ENCODE measurements at places on chromosomes 2 and 18. TPM values are rescaled to one million over a fixed set of nuclear protein-coding genes. Genes with fewer than 3 reads are reported as not detected.

The VSNL1 gene
- 21.7 TPM for total RNA-seq

The MGAT5 gene
- 22.0 TPM for total RNA-seq

The C2orf80 gene
- total RNA-seq: not detected

The LIPG gene
- 40.8 TPM for total RNA-seq

The KCNK3 gene
- total RNA-seq: not detected

The ZNF532 gene
- 42.7 TPM for total RNA-seq

All from airway epithelial cell (primary cell).